ENCODE measurements at places on chromosomes 6 and 20. TPM values are rescaled to one million over a fixed set of nuclear protein-coding genes. Genes with fewer than 3 reads are reported as not detected.

SLC25A27 gene
- total RNA-seq = 3.0 TPM

TTBK1 gene
- not detected for total RNA-seq

SAYSD1 gene
- total RNA-seq = 6.3 TPM

GPR63 gene
- 0.33 TPM for total RNA-seq

SMOC2 gene
- total RNA-seq = not detected

DEFB124 gene
- total RNA-seq = not detected

LAMA2 gene
- 1.2 TPM for total RNA-seq

RIMS4 gene
- not detected for total RNA-seq

FERMT1 gene
- under 0.01 TPM for total RNA-seq

SMLR1 gene
- total RNA-seq = not detected

RIPOR2 gene
- total RNA-seq = 3.4 TPM

POM121L2 gene
- not detected for total RNA-seq

NT5E gene
- total RNA-seq = 29.6 TPM

TXLNB gene
- total RNA-seq = 0.33 TPM

BTN1A1 gene
- not detected for total RNA-seq

BNIP5 gene
- under 0.01 TPM for total RNA-seq

GJA1 gene
- total RNA-seq = 24.0 TPM

C6orf47 gene
- total RNA-seq = 21.8 TPM

TPD52L1 gene
- total RNA-seq = 3.8 TPM

TP53TG5 gene
- not detected for total RNA-seq

EZR gene
- total RNA-seq = 130 TPM

SLC17A9 gene
- total RNA-seq = 5.3 TPM

YTHDF1 gene
- 30.0 TPM for total RNA-seq

NPBWR2 gene
- total RNA-seq = not detected

MTHFD1L gene
- 42.0 TPM for total RNA-seq

MROH8 gene
- 4.8 TPM for total RNA-seq

AIF1 gene
- not detected for total RNA-seq

CST5 gene
- not detected for total RNA-seq

BPI gene
- not detected for total RNA-seq

RHAG gene
- not detected for total RNA-seq

RFX6 gene
- total RNA-seq = not detected

FOXS1 gene
- total RNA-seq = not detected

SNPH gene
- total RNA-seq = 7.0 TPM

SYCP2 gene
- total RNA-seq = 0.93 TPM

RALGAPB gene
- 46.5 TPM for total RNA-seq

WFDC12 gene
- total RNA-seq = not detected

SEMG2 gene
- total RNA-seq = not detected

C20orf144 gene
- 0.33 TPM for total RNA-seq

SLC22A1 gene
- total RNA-seq = 0.33 TPM

GPX5 gene
- not detected for total RNA-seq

F13A1 gene
- total RNA-seq = not detected

UBR2 gene
- total RNA-seq = 37.1 TPM

All from melanocyte of skin (primary cell).